ENCODE measurements at places on chromosomes 16 and 17. TPM values are rescaled to one million over a fixed set of nuclear protein-coding genes. Genes with fewer than 3 reads are reported as not detected.
A peak's percentile ranks its signal among the peaks of the same experiment; 100 is the strongest.

PIPOX gene
- total RNA-seq = 0.64 TPM

TBX21 gene
- total RNA-seq = not detected

SCNN1G gene
- total RNA-seq = not detected

TM4SF5 gene
- not detected for total RNA-seq

RNF43 gene
- total RNA-seq = 3.9 TPM

MARCHF10 gene
- not detected for total RNA-seq

C17orf58 gene
- total RNA-seq = 4.6 TPM

GRCh38 chr17:39104046-39104445, 47.4 kb downstream of the PLXDC1 start:
- DNase-seq = no peak

GRCh38 chr16:17238285-17239028, 232.3 kb downstream of the XYLT1 start:
- DNase-seq = no peak

DNA sequence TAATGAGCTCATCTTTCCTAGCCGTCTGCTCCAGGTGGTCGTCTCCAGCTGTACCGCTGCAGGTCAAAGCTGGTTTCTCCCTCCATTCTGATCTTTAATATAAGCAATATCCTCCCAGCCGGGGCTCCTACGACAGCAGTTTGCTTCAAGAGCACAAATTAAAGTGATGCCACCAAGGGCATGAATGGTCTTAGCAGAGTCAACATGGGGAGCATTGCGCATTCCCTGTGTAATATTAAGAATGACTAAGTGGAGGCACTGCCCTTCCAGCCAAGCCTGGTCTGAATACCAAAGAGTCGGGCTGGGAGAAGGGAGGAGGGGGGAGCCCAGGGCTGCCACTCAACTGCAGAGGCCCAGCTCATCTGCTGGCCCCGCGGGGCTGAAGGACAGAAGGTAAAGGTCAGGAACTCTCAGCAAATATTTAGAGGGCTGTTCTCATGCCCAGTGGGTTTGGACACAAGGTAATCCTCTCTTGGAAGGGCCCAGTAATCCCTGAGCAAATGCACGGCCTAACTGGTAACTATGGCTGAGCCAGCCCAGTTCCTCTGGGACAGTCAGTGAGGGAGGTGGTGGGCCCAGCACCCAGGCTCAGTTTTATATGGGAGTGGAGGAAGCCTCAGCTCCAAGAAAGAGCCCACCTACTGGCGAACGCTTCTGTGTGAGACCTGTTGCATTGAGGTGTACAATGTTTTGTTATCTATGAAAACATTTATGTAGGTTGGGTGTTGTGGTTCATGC, 121.2 kb downstream of the IRX3 start:
- no peak for DNase-seq

- DNase-seq = no peak
Observed at GRCh38 chr17:28324267-28324745, 5.3 kb downstream of the TMEM97 start.

DNA sequence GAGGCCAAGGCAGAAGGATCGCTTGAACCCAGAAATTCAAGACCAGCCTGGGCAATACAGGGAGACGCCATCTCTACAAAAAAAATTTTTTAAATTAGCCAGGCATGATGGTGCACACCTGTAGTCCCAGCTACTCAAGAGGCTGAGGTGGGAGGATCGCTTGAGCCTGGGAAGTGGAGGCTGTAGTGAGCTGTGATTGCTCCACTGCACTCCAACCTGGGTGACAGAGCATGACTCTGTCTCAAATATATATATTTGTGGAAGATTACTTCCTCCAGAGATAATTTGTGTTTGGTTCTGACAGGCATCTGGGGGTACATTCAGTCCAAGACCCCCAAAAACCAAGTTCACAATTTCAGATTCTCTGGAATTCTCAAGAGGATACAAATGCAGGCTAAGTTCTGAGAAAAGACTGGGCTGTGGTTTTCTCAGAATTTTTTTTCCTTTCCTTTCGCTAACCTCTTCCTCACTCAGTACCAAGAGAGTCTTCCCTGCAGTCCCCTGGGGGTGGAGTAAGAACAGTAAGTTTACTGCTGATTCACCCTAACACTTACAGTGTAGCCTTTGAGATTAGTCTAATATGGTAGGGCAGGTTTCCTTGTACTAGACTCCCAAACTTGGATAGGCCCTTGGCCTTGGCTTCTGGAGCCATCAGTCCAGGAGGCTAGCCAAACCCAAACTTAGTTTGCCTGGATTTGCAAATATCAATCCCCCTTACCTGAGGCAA, 15.1 kb downstream of the GSDMB start:
- no peak for DNase-seq

- DNase-seq = no peak
Observed at GRCh38 chr16:2058420-2058819, 10.6 kb downstream of the TSC2 start.

- DNase-seq = peak; percentile 29
Observed at GRCh38 chr16:50741225-50741780, 583 bp upstream of the CYLD start.

DNA sequence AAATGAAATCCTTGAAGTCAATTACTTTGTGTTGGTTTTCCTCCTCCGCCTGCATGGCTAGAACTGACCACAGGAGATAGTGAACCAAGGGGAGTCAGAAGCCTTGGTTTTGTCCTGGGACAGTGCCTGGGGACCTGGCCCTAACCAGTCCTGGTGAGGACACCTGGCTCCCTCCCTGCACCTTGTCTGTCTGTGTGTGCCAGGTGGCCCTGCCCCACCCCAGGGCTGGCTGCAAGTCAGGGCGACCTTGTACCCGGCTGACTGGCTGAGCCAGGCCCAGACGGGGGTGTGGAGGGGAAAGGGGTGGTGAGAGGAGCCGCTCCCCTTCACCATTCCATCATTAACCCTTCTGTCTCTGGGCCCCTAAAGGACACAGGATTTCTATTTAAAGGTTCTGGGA, 3.4 kb downstream of the RAPGEFL1 start:
- no peak for DNase-seq

DNA sequence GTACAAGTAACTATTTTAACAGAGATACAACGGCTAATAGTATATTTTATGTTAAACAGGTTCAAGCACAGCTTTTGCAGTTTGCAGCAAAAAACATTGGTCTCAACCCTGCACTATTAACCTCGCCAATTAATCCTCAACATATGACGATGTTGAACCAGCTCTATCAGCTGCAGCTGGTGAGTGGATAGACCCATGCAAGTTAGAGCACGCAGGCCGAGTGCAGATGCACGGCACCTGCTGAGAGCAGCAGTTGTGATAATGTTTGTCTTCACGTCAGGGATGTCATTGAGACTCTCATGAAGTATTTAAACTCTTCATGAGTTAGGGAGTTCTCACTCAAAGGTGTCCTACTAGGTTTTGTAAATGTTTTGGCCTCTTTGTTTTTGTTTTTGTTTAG, 45.6 kb downstream of the TMC6 start:
- DNase-seq = no peak

GRCh38 chr16:71723537-71724319, 773 bp downstream of the PHLPP2 start:
- DNase-seq = peak; percentile 67

All from heart right ventricle (tissue), 16 donors.